Stimulated activated CD8-positive, alpha-beta memory T cell treated with anti-CD3 and anti-CD28 coated beads, Interleukin-2, amount 100 ng/mL, for 48 hours (primary cell): ENCODE measurements at places on chromosomes 7 and 10.

DNA sequence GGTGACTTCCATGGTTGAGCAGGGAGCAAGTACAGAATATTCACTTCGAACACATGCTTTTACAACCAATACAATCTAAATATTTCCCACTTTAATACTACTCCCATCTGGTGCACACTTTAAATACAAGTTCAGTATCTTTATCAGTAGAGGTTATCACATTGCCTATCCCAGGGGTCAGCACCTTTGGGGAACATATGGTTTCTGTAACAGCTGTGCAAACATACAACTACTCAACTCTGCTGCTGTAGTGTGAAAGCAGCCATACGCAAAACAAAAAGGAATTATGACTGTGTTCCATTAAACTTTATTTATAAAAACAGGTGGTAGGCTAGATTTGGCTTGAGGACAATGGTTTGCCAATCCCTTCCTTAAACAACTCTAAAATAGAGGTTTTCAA is 157.5 kb downstream of the XPNPEP1 start:
- no peak for DNase-seq

DNA sequence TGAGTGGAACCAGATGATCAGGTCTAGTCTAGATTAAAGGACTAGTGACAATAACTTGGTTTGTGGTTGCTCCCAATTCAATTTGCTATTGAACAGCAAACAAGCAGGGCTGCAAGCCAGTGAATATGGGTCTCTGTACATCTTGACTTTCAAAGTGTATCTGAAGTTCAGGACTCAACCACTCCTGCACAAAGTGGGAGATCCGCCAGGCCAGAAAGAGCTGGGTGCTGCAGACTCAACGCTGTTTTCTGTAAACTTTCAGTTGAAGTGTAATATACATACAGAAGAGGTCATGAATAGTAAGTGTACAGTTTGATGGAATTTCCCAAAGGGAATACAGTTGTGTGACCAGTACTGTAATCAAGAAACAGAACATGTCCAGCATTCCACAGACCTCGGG is 416.6 kb downstream of the RPS24 start:
- DNase-seq = no peak

GRCh38 chr7:133423618-133424017 is 170.7 kb downstream of the EXOC4 start:
- DNase-seq = no peak

GRCh38 chr7:102260856-102261255 is 25.8 kb upstream of the SH2B2 start:
- DNase-seq = no peak

GRCh38 chr10:96588616-96589419 is 2.0 kb upstream of the TM9SF3 start:
- DNase-seq = no peak

- DNase-seq = no peak
Measured at GRCh38 chr10:128137877-128138276, 11.7 kb upstream of the MKI67 start.

- DNase-seq = no peak
Measured at GRCh38 chr7:108102671-108103312, 27.4 kb downstream of the LAMB4 start.

DNA sequence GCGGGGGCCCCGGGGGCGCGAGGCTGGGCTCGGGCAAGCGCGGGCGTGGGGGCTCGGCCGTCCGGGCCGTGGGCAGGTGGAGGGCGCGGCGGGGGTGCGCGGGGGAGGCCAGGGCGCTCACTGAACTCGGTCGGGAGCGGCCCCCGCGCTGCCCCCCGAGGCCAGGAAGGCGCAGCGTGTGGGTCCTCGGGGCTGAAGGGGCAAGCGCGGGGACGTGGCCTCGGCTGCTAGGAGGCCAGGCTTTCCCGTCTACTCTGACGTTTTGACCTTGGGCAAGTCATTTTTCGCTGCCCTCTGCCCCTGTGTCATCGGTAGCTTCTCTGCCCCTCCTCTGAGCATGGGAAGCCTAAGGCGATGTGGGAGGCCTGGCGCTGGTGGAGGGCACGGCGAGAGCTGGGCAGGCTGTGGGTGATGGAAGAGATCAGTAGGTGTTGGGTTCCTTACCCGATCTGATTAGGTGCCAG is 441 bp downstream of the FBH1 start:
- DNase-seq = peak; percentile 10

DNA sequence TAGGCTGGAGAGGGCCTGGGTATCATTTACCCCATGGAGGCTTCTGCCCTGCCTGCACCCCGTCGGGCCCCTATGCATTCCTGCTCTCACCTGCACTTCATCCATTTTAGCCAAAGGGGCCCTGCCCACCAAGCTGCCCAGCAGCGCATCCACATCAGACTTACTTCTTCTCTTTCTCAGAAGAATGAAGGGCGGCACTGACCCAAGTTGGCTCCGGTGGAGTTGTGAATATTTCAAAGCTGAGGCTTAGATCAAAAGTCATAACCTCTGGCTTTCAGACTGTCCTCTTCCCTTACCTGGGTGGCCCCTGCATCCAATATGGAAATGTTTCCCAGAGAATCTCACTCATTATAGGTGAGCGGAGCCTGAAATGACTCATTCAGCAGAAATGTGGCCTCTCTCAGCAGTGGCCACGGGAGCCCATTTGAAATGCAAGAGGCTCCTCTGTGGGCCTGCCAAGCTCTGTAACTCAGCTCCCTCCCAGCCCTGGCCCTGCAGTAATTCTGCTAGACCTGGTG is 117.6 kb upstream of the TCF7L2 start:
- no peak for DNase-seq

GRCh38 chr7:74115326-74115725 is 31.7 kb downstream of the LIMK1 start:
- DNase-seq = no peak

- no peak for DNase-seq
Measured at GRCh38 chr10:12790270-12790669, 211.2 kb downstream of the CCDC3 start.

- DNase-seq = no peak
Measured at GRCh38 chr7:48040944-48041652, 5.8 kb downstream of the C7orf57 start.

DNA sequence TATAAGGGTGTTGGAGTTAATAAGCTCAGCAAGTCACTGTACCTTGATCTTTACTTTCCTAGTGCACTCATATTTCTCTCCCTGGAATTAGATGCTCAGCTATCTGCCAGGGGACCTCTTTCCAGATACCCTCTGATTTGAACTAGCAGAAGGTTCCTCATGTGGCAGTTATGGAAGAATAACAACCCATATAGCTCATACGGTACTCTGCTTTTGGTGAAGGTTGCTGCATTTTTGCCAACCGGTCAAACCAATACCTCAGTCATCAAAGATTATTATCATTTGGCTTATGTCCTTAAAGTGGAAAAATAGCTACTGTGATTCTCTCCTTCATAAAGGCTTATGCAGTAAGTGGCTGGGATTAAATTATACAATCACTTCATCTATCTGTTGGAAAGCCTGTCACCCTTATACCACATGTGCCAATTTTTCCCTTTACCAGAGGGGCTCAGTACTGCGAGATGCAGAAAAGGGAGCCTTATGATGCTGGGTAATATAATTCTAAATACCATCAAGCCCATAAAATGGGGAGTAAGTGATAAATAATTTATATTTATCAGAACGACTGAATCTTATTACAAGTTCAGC is 43.4 kb upstream of the PTER start:
- DNase-seq = no peak

DNA sequence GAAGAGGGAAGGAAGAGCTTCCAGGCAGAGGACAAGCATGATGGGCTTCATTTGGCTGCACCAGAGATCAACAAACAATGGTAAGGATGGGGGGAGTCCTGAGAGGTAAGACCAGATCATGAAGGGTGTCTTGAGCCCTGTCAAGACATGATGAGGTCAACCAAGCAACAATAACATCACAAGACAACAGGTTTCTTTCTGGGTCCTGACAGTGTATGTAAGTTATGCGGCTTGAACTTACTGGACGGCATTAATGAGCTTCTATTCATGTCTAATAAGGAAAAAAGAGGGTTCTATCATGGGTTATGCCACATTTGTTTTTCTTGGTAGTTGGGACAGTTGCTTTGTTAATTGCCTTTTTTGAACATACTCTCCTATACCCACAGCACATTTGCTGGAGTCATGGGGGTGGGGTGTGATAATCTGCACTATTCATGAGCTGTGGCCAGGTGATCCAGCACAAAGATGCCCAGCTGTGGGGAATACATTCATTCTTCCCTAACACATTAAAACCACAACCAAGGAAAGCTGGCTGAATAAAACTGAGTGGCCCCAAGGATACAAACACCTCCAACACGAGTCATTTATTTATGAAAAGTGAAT is 168.8 kb upstream of the KLF14 start:
- no peak for DNase-seq

DNA sequence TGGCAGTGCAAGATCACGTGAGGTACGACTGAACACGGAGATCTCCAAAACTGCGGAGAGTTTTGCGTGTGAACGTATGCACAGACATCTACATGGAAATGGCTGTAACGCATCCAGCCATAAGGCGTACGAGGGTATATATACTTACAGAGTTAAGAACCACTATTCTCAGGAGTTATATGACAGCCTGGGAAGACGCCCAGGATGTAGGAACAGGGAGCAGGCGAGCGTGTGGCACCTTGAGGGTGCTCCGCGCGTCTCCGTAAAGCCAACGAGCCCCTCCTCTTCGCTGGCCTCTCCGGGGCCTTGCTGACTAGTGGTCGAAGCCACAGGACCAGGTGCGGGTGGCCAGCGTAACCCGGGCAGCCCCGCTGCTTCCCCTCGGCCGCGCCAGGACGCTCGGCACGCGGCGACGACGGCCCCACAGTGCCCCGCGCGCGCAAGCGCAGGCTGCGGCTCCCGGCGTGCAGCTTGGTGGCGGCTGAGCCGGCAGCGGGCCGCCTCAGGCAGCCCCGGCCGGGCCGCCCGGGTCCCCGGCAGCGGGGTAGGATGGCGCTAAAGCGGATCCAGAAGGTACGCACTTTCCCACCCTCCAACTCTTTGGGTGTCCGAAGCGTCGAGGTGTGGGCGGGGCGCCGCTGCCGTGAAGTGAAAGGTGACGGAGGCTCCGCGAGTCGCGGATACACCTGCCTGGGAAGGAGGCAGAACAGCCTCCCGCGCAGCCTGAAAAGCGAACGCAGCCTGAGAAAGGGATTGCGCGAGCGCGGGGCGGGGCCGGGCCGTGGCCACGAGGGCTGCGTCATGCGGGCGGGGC is at the start of gene UBE2D4:
UBE2D4 (plus strand) TSS at position 453 of the 814 bp plus-strand sequence; CDS start at position 550, 97 bp downstream.
- peak; percentile 75 for DNase-seq

GRCh38 chr7:139321071-139321745 is 19.9 kb upstream of the FMC1 start:
- DNase-seq = no peak

DNA sequence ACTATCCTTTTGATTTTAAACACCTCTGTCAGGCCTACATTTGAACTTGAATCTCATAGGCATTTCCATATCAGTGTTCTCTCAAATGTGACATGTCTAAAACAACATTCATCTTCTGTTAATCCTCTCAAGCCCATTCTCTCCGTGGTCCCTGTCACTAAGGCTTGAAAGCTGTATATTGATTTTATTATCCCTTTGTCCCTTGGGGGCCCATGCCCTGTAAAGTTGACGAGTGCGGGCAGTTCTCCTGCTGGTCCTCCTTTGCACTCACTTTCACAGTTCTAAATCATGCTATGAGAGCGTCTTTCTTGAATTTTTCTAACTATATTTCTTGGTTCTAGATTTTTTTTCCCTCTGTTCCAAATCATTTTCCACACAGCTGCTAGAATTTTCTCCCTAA is 27.3 kb downstream of the GALNT11 start:
- DNase-seq = no peak

DNA sequence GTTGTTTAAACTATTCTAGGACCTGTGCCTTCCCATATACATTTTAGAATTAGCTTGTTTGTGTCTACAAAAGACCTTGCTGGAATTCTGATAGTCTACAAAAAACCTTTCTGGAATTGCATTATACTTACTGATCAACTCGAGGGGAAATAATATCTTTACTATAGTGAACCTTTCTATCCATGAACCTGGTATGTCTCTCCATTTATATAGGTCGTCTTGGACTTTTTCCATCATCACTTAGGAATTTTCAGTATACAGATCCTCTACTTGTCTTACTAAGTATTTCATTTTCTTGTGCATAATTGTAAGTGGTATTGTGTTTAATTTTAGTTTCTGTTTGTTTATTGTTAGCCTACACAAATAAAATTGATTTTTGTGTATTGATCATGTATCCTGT is 101.1 kb downstream of the WDFY4 start:
- no peak for DNase-seq

- no peak for DNase-seq
Measured at GRCh38 chr7:30977896-30978564, 14.3 kb downstream of the GHRHR start.

DNA sequence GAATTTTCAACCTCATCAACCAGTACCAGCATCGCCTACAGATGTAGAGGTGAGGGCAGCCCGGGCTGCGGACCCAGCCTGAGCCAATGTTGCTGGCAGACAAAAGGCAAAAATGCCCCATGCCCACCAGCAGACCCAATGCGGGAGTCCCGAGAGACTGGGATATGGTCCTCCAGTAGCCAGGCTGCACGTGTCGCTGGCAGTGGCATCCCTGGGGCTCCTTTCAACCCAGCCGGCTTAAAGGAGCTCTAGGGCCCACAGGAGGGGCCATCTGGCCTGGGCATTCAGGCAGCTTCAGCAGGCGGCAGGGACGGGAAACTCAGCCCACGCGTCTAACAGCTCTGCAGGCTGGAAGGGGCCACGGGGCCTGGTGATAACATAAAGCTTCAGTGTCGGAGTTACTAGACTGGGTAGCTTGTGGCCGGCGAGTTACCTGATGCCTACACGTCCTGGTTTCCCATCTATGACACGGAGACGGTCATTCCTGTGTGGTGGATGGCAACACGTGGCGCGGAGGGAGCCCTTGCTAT is 70.7 kb downstream of the PROSER2 start:
- DNase-seq = no peak

- no peak for DNase-seq
Measured at GRCh38 chr7:74029991-74030415, 2.0 kb downstream of the ELN start.

- no peak for DNase-seq
Measured at GRCh38 chr7:106039486-106040060, 72.5 kb downstream of the SYPL1 start.
